ENCODE measurements at places on chromosomes 6 and 20.

- DNase-seq, result no peak
Observed at GRCh38 chr6:52598123-52598823, 21.4 kb upstream of the TRAM2 start.

DNA sequence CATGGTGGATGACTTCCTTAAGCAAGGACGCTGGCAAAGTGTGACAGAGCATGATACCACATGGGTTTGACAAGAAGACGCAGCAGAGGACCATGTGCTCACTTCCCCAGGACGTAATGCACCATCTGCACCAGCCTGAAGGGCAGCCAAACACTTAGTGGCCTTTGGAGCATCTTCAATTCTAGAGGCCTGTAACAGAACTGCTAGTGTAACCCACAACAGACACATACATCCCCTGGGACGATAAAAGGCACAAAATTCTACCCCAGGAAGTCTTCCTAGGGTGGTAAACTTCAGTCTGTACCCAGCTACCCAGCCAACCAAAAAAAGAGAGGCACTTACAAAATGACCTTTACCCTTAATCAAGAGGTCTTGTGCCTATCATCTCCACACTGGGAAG lies 9.2 kb upstream of the CPNE1 start:
- no peak for DNase-seq

DNA sequence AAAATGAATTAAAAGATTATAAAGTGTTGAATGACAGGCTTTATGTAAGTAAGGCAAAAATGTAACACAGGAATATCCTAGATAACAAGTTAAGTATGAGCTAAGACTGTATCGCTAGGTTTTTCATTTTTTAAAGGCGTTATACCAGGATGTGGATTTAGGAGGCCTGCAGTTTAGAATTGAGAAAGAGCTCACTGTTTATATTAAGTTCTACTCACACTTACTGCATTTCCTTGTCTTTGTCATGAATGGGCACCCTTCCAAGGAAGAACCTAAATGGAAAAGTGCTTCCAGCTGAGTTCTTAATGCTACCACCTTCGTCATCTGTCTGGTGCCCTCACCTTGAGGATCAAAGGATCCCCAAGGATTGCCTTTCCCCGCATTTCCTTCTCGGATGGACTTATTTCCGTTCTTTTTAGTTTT lies 148.7 kb downstream of the SOX4 start:
- DNase-seq, result no peak

DNA sequence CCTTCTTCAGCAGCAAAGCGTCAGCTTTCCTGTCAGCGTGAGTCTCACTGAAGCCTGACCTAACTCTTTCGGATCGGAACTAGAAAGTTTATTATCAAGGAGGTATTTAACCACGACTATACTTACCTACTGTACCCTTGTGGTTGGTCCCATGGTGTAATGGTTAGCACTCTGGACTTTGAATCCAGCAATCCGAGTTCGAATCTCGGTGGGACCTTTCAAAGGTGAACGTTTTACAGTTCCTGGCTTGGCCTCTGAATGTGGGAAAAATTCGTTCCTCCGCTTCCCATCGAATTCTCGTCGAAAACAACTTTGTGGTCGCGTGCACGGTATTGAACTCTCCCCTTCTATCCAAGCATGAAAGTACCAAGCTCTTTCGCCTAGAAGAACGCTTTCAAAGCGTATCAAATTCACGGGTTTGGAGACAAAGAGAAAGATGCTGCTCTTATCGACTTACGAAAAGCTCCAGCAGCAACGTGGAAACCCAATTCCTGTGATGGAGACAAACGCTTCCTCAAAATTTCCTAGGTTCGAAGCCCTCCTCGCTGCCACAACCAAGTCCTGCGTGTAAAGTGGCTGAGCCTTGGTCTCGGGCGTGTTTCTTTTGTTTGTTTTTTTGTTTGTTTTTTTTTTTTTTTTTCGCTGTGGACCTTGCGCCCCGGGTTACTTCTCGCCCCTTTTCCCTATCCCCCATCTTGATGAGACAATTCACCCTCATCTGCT lies 63.7 kb downstream of the GPX5 start:
- DNase-seq, result peak; percentile 8

DNA sequence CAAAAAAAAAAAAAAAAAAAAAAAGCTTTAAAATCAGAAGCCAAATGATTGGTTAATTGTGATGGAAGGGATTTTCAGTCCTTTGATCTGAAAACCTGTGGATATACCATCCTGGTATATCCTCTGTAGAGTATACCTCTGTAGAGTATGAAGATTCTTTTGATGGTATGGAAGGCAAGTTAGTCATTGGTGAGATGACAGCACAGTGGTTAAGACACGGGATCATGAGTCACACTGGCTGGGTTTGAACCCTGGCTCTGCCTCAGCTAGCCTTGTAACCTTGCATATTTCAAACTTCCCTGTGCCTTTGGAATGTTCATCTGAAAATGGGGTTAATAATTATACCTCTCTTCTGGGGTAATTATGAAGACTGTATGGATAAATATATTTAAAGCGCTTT lies 179.3 kb downstream of the CARMIL1 start:
- no peak for DNase-seq

DNA sequence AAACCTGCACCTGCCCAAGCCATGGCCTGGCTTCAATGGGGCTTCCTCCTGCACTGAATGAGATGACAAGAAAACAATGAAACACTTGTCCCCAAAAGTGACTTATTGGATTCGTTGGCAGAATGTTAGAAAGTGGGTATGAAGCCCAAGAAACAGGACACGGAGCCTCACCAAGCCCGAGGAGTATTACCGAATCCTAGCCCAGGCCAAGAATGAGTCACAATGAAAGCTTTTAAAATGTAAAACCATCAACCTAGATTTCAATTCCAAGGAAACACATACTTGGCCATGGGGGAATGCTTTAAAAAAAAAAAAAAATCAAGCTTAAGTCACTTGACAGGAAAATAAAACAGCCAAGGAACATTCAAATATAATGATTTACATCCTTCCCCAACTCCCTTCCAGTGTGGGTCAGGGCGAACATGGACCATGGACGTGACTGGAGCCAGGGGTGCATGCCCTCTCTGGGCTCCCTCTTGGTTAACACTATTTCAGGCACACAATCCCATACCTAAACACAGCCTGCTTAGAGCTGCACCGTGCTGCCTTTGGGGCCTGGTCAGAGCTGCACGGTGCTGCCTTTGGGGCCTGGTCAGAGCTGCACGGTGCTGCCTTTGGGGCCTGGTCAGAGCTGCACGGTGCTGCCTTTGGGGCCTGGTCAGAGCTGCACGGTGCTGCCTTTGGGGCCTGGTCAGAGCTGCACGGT lies 3.1 kb upstream of the STX16 start:
- DNase-seq, result no peak

GRCh38 chr20:62120365-62120762 lies 1.9 kb upstream of the LSM14B start:
- DNase-seq, result no peak

- DNase-seq, result no peak
Observed at GRCh38 chr6:27078734-27079357, 168.7 kb upstream of the PRSS16 start.

DNA sequence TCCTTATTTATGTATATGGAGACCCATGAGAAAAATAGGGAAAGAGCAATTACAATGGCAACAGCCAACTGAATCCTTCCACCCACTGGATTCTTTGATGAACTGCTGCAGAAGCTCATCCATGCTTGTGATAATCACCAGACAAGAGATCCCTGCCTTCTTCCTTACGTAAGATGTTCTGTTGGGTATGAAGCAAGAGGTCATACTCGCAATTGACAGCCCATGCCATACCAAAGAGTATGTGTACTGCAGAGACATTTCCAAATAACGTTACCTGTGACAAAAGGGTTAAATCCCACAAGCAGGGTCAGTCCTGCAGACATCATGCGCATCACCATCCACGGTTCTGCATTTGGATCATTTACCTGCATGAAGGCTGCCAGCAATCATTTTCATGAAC lies 27.8 kb downstream of the ELOVL5 start:
- DNase-seq, result no peak

- DNase-seq, result no peak
Observed at GRCh38 chr20:38049800-38050199, 16.3 kb downstream of the RPRD1B start.

DNA sequence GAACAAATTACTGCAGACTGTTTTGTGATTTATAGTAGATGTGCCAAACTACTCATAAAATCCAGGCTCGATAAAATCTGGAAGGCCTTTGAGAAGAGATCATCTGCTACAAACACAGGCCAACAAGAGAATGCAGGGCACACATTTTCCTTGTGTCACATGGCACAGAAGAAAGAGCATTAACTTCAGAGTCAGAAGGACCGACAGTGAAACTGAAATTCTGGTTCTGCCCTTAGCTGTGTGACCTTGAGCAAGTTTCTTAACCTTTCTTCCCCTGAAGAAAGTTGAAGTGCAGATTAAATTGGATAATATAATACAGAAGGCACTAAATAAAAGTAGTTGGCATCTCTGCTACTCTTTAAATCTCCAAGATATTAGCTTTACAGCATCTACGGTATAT lies 338.4 kb upstream of the IRAK1BP1 start:
- DNase-seq, result no peak
